ENCODE measurements at places on chromosomes 12 and 14.
A peak's percentile ranks its signal among the peaks of the same experiment; 100 is the strongest.

DNA sequence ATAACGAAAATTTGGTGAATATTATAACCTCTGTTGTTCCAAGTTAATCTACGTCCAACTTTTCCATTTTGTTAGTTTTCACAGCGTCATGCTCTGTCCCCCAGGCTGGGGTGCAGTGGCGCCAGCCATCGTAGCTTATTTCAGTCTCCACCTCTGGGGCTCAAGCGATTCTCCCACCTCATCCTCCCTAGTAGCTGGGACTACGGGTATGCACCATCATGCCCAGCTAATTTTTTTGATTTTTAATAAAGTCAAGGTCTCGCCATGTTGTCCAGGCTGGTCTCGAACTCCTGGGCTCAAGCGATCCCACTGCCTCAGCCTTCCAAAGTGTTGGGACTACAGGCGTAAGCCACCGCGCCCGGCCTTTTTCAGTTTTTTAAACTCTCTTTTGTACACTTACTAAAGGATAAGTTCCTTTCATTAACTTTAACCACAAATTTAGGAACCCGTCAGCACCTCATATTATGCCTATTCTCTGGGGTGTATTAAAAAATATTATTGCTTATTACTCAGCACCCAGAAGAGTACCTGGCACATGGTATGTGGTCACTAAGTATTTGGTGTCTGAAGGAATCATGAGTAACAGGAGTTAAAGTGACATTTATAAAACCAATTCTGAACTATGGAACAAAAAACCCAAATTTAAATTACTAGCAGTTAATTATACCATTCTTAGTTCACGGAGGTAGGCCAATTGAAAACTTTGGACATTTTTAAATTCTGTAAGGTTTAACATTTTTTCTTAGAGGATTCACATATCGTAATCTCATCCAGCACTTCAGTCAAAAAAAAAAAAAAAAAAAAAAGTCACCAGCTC is 925 bp upstream of the MIPOL1 start:
- DNase-seq, result no peak

DNA sequence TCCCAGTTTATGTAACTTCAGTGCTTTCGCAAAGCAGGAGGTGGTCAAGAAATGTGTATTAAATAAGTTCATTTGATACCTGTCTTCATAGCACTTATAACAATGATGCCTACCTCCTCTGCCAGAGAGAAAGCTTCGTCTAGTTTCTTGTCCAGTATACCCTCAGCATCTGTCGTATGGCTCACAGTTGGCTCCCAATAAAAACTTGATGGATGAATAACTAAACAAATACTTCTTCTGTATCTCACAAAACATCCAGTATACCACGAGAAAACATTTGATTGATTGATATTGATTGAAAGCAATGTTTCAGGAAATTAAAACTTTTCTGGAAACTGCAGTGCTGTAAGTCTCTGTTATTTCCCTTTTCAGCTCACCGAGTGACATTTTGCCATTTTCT is 26.9 kb upstream of the PTGDR start:
- DNase-seq, result no peak

GRCh38 chr12:92147491-92147890 is 1.8 kb upstream of the BTG1 start:
- no peak for DNase-seq

- no peak for DNase-seq
Measured at GRCh38 chr14:31357279-31357678, 63.1 kb downstream of the HEATR5A start.

DNA sequence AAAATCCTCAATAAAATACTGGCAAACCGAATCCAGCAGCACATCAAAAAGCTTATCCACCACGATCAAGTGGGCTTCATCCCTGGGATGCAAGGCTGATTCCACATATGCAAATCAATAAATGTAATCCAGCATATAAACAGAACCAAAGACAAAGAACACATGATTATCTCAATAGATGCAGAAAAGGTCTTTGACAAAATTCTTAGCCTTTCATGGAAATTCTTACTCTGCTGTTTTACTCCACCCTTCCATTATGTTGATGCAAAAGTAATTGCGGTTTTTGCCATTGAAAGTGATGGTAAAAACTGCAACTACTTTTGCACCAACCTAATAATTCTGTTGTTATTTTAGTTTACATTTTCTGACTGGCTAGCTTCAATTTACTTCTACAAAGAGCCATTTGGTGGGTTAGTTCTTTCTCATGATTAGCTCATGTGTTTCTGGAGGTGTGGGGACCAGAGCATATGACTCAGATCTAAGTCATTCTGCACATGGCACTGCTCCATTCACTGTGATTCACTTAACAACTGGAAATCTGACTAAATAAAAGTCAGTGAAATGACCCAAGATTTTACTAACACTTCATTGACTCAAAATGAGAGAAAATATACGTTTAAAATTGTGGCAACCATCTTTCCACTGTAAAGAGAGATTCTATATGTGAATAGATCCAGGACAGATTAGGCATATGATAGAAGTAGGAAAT is 99.9 kb downstream of the TMTC3 start:
- no peak for DNase-seq

GRCh38 chr14:52700701-52701172 is 5.4 kb upstream of the ERO1A start:
- DNase-seq, result no peak

GRCh38 chr14:100294213-100294962 is 11.9 kb downstream of the SLC25A29 start:
- no peak for DNase-seq

GRCh38 chr14:58243790-58244555 is 670 bp upstream of the PSMA3 start:
- DNase-seq, result no peak

DNA sequence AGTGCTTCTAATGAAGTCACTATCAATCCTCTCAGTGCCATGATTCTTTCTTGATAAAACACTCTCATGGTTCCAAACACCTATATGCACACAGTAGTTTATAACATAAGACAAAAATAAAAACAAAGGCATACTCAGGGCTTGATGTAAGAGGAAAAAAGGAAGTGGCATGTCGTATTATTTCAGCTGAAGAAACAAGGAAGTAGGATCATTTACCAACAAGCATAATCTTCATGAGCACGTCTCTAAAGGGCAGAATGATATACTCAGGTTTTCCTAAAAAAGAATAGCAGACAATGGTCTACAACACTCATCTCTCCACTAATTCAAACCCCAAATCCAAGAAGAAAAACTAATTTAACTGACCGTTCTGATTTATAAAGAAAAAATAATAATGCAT is 33.9 kb downstream of the NUMB start:
- DNase-seq, result no peak

- DNase-seq, result no peak
Measured at GRCh38 chr14:103641161-103641560, 12.2 kb downstream of the KLC1 start.

GRCh38 chr12:52010152-52010622 is 3.4 kb downstream of the TAMALIN start:
- DNase-seq, result peak; percentile 88

DNA sequence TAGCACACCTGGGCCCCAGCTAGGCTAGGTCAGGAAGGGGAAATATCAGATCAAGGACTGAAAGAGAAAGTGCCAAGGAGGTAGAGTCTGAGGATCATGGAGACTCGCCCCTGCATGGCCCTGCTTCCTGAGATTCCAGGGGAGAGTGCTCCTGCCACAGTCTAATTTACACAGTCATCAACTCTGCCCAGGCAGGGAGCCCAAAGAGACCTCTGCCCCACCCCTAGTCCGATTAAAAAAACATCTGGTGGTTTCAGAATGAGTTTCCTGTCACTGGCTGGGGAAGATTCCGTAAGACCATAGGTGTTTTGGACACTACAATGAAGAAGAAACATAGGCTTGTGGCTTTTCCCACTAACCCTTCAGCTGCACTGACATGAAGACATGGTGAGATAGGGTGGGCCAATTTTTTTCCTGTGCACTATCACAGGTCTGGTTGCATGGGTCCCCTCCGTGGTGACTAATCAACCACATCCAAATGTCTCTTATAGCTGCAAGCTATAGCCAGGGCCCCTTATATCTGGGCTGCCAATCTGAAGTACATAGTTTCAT is 31.5 kb upstream of the GZMB start:
- DNase-seq, result no peak

- no peak for DNase-seq
Measured at GRCh38 chr12:92275443-92276154, 130.0 kb upstream of the BTG1 start.

GRCh38 chr12:40219760-40220159 is 5.0 kb upstream of the LRRK2 start:
- no peak for DNase-seq

- DNase-seq, result no peak
Measured at GRCh38 chr14:20712904-20713303, 24.3 kb downstream of the ANG start.

GRCh38 chr14:69376439-69376838 is 21.7 kb downstream of the ERH start:
- no peak for DNase-seq

- DNase-seq, result no peak
Measured at GRCh38 chr12:86379337-86379736, 123.1 kb upstream of the MGAT4C start.

DNA sequence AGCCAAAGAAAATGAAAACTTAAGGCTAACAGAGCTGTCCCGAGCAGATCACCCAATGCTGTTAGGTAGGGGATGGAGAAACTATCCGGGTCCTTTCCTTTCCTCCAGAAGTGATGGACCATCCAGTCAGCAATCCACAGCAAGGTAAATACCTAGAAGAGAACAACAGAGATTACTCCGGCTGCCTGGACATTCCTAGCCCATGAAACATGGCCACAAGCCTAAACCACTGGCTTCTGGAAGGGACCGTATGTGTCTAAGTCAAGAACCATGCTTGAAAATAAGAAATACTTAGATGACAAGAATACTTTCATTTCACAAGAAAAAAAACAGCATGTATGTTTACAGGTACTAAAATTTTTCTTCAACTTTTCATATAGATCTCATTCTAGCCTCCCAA is 152.9 kb downstream of the SLC41A2 start:
- no peak for DNase-seq

GRCh38 chr14:52840877-52841276 is 49.5 kb upstream of the GNPNAT1 start:
- no peak for DNase-seq

DNA sequence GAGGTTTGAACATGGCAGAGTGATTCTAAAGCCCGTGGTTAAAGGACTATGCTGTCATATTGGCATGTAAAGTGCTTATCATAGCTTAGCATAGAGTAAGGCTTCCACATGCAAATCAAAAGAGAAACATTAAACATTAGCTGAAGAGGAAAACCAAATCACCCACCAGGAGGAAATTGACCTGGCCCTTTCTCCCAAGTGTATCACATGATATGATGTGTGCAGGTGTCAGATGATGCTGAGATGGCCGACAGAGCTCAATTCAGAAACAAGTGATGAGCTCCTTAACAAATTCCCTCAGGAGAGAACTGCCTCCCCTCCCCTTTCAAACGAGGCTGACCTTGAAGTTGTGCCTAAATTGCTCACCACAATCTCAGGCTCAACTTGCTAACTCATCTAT is 217.1 kb upstream of the BTG1 start:
- no peak for DNase-seq

DNA sequence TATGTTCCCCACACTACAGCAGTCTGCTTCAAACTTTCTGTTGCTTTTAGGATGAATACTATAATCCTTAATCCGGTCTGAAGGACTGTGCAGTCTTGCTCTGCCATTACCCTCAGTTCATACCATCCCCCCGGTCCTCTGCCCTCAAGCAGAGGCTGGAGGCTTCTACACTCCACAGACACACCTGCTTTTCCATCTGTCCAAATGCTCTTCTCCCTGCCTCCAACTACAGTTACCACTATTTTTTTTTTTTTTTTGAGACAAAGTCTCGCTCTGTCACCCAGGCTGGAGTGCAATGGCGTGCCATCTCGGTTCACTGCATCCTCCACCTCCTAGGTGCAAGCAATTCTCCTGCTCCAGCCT is 19.3 kb upstream of the KCNH3 start:
- no peak for DNase-seq

DNA sequence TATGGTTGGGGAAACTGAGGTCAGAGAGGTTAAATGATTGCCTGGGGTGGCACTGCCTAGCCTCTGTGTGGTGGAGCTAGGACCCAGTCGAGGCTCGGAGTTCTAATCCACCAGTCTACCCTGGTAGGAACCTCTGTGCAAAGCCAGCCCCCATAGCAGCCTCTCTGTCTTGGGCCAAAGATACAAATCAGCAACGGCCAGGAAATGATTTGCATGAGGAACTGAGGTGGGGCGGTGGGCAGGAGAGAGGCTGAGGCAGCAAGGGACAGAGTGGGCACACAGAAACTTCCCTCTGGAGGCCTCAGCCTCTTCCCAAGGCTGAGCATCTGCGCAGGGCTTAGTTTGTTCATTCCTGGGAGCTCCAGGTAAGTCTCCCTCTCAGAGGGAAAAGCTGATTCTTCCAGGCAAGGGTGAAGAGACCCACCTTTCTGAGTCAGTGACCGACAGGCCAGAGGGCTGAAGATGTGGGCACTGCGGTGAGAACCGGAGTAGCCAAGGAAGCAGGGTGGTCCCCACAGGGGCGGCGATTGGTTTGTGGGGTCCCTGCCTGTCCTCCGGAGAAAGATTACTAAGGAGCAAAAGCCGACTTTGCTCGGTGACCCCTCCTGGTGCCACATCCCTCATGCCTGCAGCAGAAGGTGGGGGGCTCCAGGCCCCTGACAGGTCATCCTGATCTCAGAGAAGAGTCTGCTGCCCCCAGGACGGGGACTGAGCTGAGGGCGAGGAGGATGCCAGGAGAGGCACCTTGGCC is 134.6 kb downstream of the CACNA1C start:
- DNase-seq, result no peak

GRCh38 chr12:115135800-115136211 is 451.8 kb upstream of the TBX3 start:
- DNase-seq, result peak; percentile 40

DNA sequence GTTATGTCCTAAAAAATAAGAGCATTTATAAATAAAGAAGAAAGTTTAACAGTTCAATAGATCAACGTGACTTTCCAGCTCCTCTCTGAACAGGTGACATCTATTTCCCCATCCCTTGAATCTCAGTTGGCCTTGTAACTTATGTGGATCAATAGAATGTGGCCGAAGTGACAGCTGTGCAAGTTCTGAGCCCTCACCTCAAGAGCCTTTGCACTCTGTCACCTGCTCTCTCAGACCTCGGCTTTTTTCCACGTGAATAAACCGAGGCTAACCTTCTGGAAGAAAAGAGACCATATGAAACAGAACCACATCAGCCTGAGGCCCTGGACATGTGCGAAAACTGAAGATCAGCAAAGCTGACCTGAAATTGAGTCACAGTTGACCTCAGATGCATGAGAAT is 253.0 kb downstream of the DAD1 start:
- DNase-seq, result no peak

- DNase-seq, result no peak
Measured at GRCh38 chr12:85301051-85301450, 21.0 kb downstream of the ALX1 start.

GRCh38 chr14:22627506-22628263 is 16.5 kb downstream of the OR6J1 start:
- no peak for DNase-seq

DNA sequence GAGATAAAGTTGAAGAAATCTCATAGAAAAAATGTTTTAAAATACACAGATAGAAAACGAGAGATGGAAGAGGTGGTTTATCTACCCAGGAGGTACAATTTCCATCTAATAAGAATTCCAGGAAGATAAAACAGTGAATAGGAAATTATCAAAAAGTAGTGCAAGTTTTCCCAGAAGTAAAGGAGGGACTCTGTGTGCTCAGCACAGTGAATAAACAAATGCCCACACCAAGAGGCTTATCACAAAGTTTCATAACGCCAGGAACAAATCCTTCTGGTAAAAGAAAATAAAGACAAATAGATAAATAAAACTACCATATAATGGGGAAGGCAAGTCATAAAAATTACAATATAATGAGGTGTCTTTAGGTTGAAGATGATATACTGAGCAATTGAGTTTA is 179.0 kb downstream of the SLC41A2 start:
- DNase-seq, result no peak

Measured in amygdala (tissue), 56 donors.